ENCODE measurements at places on chromosomes 2 and 18. TPM values are rescaled to one million over a fixed set of nuclear protein-coding genes. Genes with fewer than 3 reads are reported as not detected.

DNA sequence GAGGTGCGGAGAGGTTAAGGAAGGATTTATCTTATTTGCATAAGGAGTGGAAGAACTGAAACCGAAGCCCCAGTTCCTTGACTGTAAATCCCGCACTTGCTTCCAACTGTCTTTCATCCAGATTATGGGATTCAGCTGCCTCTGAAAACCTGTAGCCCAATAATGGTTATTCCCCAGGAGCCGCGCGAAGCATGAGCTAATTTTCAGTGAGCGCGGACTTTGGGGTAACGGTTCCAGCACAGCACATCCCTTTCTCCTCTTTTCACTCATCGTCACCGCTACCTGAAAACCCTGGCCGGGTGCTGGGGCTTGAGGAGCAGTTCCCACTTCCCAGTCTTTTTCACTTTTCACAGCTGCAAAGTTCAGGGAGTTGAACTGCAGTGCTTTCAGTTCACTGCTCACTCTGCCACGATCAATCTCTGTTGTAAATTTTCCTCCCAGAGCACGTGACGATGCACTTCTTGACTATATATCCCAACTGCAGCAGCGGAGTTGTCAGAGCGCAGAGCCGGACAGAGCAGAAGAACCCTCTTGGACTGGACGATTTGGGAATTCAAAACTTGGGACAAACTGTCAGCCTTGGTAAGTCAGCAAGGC is at the start of gene KCNE4:
Gene KCNE4 (plus strand): TSS at position 498 of the 597 bp plus-strand sequence. CDS start 641 bp downstream, outside the sequence.
- no peaks in the 10 kb centered on the region for H3K36me3 ChIP-seq
- H3K4me1 ChIP-seq: peaks cover 35% of the 10 kb centered on the region
- H3K27ac ChIP-seq: peak within 1 kb of the TSS; percentile 22
- H3K27me3 ChIP-seq: no peaks in the 10 kb centered on the region

GRCh38 chr2:165069151-165069550 is 113.8 kb upstream of the SLC38A11 start:
- DNase-seq: peak; percentile 15
- H3K36me3 ChIP-seq: no peaks in the 10 kb centered on the region
- no peaks in the 10 kb centered on the region for H3K27me3 ChIP-seq

- no peaks in the 10 kb centered on the region for H3K36me3 ChIP-seq
- H3K27ac ChIP-seq: no peak overlapping the region
- no peak overlapping the region for H3K4me3 ChIP-seq
- DNase-seq: no peak
Observed at GRCh38 chr18:816088-816653, 4.1 kb upstream of the YES1 start.

GRCh38 chr2:11955884-11956291 is 209.5 kb downstream of the LPIN1 start:
- H3K36me3 ChIP-seq: no peaks in the 10 kb centered on the region
- H3K27me3 ChIP-seq: peaks cover 3% of the 10 kb centered on the region
- no peaks in the 10 kb centered on the region for H3K4me1 ChIP-seq

DNA sequence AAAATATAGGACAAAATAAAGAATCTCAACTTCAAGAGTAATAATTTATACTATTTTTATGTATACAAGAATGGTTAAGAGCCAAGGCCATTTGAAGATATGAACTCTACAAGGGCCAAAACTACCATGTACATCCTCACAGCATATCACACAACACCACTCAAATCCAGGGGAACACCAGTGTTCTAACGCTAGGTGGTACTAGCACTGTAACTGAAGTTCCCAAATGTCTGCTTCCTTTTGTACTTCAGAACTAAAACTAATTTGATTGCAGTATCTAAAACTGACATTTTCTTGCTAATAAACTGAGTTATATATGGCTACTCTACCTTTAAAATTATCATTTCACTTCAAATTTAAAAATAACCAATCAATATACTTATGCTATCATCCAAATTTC is 47.0 kb downstream of the REV1 start:
- no peak overlapping the region for H3K4me3 ChIP-seq
- no peaks in the 10 kb centered on the region for H3K27me3 ChIP-seq
- no peak for DNase-seq
- H3K36me3 ChIP-seq: peaks cover 13% of the 10 kb centered on the region
- no peaks in the 10 kb centered on the region for H3K4me1 ChIP-seq

DNA sequence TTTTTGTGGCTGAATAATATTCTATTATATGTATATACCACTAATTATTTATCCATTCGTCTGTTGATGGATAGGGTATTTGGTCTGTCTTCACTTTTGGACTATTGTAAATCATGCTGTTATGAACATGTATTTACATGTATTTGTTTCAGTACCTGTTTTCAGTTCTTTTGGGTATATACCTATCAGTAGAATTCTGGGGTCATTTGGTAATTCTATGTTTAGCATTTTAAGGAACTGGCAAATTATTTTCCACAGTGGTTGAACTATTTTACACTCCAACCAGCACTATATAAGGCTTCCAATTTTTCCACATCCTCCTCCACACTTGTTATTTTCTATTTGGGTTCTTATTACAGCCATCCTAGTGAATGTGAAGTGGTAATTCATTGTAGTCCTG is 12.4 kb upstream of the TANK start:
- no peak overlapping the region for H3K27ac ChIP-seq
- DNase-seq: no peak
- H3K27me3 ChIP-seq: no peaks in the 10 kb centered on the region
- no peak overlapping the region for H3K4me3 ChIP-seq
- H3K4me1 ChIP-seq: no peaks in the 10 kb centered on the region

Gene ATP5MC3
- total RNA-seq: 289 TPM

Gene HOXD13
- total RNA-seq: not detected

Gene SEPTIN10
- 90.8 TPM for total RNA-seq

GRCh38 chr2:29175338-29175737 is 60.1 kb downstream of the CLIP4 start:
- H3K4me1 ChIP-seq: no peaks in the 10 kb centered on the region
- H3K4me3 ChIP-seq: no peak overlapping the region
- no peak for DNase-seq
- no peaks in the 10 kb centered on the region for H3K27me3 ChIP-seq
- peaks cover 11% of the 10 kb centered on the region for H3K36me3 ChIP-seq
- no peak overlapping the region for H3K27ac ChIP-seq

Gene GPR35
- total RNA-seq: 0.82 TPM

DNA sequence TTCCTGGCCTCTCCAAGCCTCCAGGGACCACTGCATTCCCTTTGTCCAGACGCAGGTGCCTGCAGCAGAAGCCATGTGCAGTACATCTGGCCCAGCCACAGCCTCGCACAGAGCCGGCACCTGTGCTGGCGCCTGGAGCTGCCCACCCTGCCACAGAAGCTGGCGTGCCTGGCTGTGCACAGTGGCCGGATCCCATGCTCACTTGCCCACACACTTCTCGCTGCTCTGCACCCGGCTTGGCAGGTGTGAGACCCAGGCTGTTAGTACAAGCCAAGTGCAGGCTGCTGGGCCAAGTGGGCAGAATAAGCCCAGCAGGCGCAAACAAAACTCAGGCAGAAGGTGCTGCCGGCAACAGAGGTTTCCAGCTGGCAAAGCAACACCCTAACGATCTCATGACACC is 124.5 kb upstream of the CCDC150 start:
- no peak overlapping the region for H3K27ac ChIP-seq
- no peaks in the 10 kb centered on the region for H3K36me3 ChIP-seq
- no peaks in the 10 kb centered on the region for H3K27me3 ChIP-seq
- H3K4me1 ChIP-seq: no peaks in the 10 kb centered on the region
- DNase-seq: no peak
- no peak overlapping the region for H3K4me3 ChIP-seq

Gene CCBE1
- 4.1 TPM for total RNA-seq

DNA sequence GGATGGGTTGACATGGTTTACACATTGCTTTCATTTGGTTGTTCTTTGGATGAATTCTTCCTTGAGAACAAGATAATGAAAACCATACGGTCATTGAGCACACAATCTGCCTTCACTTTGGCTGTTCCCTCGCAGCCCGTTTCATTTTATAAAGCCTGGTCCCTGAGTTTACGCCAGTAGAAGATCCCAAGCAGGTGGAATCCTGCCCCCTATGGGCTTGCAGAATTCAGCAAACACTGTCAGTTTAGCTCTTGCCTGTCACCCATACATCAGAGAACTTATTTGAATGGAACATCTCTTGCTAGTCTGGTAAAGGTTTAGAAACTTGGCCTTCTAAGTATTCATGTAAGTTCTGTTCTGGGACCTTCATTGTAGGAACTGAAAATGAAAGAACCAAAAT is 666.4 kb upstream of the ZEB2 start:
- no peak overlapping the region for H3K4me3 ChIP-seq
- no peak for DNase-seq
- H3K27me3 ChIP-seq: no peaks in the 10 kb centered on the region
- no peak overlapping the region for H3K27ac ChIP-seq
- H3K36me3 ChIP-seq: no peaks in the 10 kb centered on the region
- H3K4me1 ChIP-seq: no peaks in the 10 kb centered on the region

DNA sequence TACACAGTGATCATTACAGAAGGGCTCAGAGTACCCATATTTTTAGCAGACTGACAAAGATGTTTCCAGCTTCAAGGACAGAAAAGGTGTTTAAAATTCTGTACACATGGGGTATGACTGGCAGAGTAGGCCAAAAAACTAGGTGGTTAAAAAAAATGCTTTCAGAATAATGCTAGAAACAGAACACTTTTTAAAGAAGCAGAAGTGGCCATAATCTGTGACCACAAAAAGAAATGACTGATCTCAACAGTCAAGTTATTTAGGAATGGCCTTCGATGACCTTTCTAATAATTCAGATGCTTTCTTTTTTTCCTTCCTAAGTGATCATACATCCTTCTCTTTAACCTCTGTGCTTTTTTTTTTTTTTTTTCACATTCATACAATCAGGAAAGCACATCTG is 4.1 kb upstream of the AQP4 start:
- no peak overlapping the region for H3K4me3 ChIP-seq
- H3K27me3 ChIP-seq: peaks cover 5% of the 10 kb centered on the region
- no peak overlapping the region for H3K27ac ChIP-seq
- H3K36me3 ChIP-seq: no peaks in the 10 kb centered on the region
- no peak for DNase-seq
- H3K4me1 ChIP-seq: no peaks in the 10 kb centered on the region

Gene CTAGE1
- 0.12 TPM for total RNA-seq

DNA sequence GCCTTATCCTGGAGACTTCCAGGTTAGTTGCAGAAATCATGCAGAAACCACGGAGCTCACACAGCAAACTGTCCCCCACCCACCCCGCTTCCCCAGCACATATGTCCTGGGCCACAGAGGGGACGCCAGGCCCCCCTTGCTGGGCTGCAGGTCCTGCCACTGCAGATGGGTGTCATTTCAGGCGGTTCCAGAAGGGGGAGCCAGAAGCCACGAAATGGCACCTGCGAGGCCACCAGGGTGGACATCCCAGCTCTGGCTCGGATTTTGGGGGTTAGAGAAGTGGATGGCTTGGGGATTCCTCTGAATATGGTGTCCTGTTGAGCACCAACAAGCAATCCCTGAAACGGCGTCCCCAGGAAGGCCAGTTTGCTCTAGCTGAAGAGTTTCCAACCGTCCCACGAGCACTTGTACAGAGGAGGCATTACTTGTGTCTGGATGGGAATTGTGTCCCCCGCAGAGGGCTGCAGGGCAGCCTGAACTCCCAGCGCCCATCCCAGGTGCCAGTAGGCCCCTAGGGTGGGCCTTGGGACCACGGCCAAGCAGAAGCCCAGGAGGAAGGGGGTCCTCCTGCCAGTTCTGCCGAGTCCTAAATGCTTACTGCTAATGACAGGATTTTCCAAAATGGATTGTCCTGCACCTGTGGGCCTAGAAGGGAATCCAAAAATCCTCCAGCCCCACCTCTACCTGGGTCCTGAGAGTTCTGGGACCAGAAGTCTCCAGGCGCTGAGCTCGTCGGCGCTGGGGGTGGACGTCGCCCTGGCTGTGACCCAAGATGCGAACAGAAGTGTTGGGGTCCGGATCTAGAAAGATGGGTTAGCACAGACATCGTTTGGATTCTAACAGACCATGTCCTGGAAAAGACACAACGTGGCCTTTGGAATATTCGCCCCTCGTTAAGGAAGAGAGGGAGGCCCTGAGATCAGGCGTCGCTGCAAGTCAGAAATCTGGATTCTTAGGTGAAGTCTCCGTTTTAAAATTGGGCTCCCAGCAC is 14.6 kb upstream of the NFATC1 start:
- H3K36me3 ChIP-seq: no peaks in the 10 kb centered on the region
- peaks cover 3% of the 10 kb centered on the region for H3K27me3 ChIP-seq
- peaks cover 3% of the 10 kb centered on the region for H3K4me1 ChIP-seq
- H3K27ac ChIP-seq: no peak overlapping the region

Gene IL1R2
- total RNA-seq: not detected

DNA sequence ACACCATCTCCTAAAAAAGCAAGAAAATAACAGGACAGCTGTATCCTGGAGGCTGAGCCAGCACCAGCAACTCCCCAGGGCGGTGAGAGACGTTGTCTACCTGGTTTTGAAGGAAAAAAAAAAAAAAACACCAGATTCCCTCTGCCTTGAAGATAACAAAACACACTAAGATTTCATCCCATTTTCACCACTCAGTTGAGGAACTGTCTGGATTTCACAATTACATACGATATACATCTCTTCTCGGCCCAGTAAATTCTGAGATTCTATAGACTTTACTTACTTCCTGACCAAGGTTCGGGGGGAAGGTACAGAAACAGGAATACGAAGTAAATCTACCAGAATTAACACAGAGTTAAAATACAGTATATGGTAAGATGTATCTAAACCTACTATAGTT is 8.5 kb downstream of the ZNF516 start:
- peaks cover 10% of the 10 kb centered on the region for H3K4me1 ChIP-seq
- H3K27ac ChIP-seq: no peak overlapping the region
- DNase-seq: no peak

Gene ZFAND2B
- total RNA-seq: 20.7 TPM

Gene ITPRIPL1
- total RNA-seq: 0.10 TPM

Gene RMDN2
- 5.1 TPM for total RNA-seq

- no peak overlapping the region for H3K4me3 ChIP-seq
- H3K27ac ChIP-seq: no peak overlapping the region
- H3K27me3 ChIP-seq: no peaks in the 10 kb centered on the region
- H3K4me1 ChIP-seq: no peaks in the 10 kb centered on the region
- no peaks in the 10 kb centered on the region for H3K36me3 ChIP-seq
Observed at GRCh38 chr18:10937743-10938640, 211.4 kb downstream of the PIEZO2 start.

Gene RIOK3
- 93.2 TPM for total RNA-seq

Gene TSPYL6
- not detected for total RNA-seq

DNA sequence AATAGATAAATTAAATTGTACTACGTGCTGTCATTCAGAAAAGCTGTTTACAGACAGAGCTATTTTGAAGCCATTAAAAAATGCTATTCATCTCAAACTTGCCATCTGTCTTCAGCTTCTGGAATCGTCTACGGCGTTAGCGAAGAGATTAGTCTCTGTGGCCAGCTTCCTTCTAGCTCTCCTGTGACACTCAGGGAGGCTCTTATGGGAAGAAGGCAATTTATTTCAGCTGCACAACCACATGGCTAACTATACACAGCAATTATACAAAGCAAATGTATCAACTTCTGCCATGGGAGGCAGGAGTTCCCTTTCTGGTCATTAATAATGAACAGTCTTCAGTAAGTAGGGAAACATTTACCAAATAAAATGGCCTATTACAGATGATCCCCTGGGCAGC is 6.3 kb downstream of the CTAGE1 start:
- no peaks in the 10 kb centered on the region for H3K36me3 ChIP-seq
- H3K27ac ChIP-seq: no peak overlapping the region
- no peak overlapping the region for H3K4me3 ChIP-seq

Gene GULP1
- 39.4 TPM for total RNA-seq

- H3K4me3 ChIP-seq: no peak overlapping the region
- H3K4me1 ChIP-seq: no peaks in the 10 kb centered on the region
- H3K27me3 ChIP-seq: no peaks in the 10 kb centered on the region
- no peak overlapping the region for H3K27ac ChIP-seq
- no peak for DNase-seq
- H3K36me3 ChIP-seq: peaks cover 20% of the 10 kb centered on the region
Observed at GRCh38 chr18:74512321-74513053, 16.3 kb downstream of the CNDP2 start.

- no peak overlapping the region for H3K27ac ChIP-seq
- DNase-seq: no peak
- peaks cover 5% of the 10 kb centered on the region for H3K36me3 ChIP-seq
- no peaks in the 10 kb centered on the region for H3K4me1 ChIP-seq
Observed at GRCh38 chr2:217954051-217954450, 48.7 kb downstream of the TNS1 start.

Gene PLGLB2
- total RNA-seq: 3.7 TPM

Data from astrocyte (in vitro differentiated cells and primary cell).